A673 (cell line): ENCODE measurements at places on chromosomes 3 and 15. TPM values are rescaled to one million over a fixed set of nuclear protein-coding genes. Genes with fewer than 3 reads are reported as not detected.

DNA sequence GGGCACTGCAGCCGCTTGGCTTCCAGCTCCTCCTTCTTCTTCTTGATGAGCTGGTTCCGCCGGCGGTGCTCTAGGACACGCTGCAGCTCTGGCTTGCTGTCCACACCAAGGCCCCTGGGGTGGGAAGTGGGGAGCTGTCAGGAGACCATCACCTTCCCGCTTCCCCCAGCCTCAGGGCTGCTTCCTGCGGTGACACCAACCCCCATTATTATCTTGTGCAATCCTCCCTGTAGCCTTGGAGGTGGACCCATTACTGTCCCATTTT, 10.0 kb downstream of the FAM107A start:
- DNase-seq, result no peak
- no peaks in the 10 kb centered on the region for H3K4me1 ChIP-seq
- no peak overlapping the region for H3K27ac ChIP-seq
- no peaks in the 10 kb centered on the region for H3K36me3 ChIP-seq
- H3K4me3 ChIP-seq, result no peak overlapping the region

Gene PTH1R
- total RNA-seq, result 1.2 and 1.7 TPM in 2 replicates

DNA sequence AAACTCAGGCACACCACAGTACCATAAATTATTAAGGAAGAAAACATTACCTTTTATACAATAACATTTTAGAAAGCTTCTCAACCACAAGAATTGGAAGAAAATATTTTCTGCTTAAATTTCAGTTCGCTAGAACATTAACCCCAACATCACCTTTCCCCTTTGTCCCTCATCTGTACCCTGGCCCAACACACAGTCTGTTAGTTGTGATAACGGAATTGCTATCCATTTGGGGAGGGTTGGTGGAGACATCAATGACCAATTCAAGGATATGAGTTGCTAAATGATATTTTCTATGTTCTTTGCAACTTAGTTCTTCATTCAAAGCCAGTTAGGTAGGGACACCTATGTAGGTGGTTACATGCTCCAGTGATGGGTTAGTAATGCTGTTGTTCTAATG, 5.8 kb downstream of the EID1 start:
- no peak for DNase-seq
- peaks cover 5% of the 10 kb centered on the region for H3K36me3 ChIP-seq
- H3K27ac ChIP-seq, result no peak overlapping the region
- no peaks in the 10 kb centered on the region for H3K27me3 ChIP-seq
- no peak overlapping the region for H3K4me3 ChIP-seq

DNA sequence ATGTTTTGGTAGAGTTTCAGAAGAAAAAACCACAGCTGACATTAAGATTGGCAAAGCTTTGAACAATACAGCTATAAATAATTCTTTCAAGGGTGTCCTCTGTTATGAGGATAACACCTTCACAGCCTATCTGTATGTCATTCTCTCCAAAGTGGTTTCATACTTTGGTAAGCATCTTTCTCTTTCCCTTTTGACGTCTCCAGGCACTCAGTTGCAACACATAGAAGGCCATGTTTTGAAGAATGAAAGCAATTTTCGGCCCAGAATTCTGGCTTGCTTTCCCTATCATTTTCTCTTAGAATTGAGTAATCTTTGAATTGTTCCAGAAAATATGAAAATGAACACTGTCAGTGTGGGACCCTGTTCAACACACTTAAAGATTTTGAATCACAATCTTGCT, 200.0 kb upstream of the CBLB start:
- no peaks in the 10 kb centered on the region for H3K4me1 ChIP-seq
- DNase-seq, result no peak
- no peak overlapping the region for H3K4me3 ChIP-seq
- no peaks in the 10 kb centered on the region for H3K36me3 ChIP-seq

- H3K4me1 ChIP-seq, result no peaks in the 10 kb centered on the region
- H3K27ac ChIP-seq, result no peak overlapping the region
- H3K4me3 ChIP-seq, result no peak overlapping the region
- no peaks in the 10 kb centered on the region for H3K36me3 ChIP-seq
- no peak for DNase-seq
Measured at GRCh38 chr15:23118208-23118607, 18.4 kb downstream of the GOLGA6L1 start.

- H3K4me3 ChIP-seq, result no peak overlapping the region
- no peaks in the 10 kb centered on the region for H3K27me3 ChIP-seq
- H3K36me3 ChIP-seq, result no peaks in the 10 kb centered on the region
- no peak overlapping the region for H3K27ac ChIP-seq
Measured at GRCh38 chr3:146404436-146404835, 64.9 kb downstream of the PLSCR2 start.

Gene GRM2
- 2.9 and 5.6 TPM in 2 replicates for total RNA-seq

DNA sequence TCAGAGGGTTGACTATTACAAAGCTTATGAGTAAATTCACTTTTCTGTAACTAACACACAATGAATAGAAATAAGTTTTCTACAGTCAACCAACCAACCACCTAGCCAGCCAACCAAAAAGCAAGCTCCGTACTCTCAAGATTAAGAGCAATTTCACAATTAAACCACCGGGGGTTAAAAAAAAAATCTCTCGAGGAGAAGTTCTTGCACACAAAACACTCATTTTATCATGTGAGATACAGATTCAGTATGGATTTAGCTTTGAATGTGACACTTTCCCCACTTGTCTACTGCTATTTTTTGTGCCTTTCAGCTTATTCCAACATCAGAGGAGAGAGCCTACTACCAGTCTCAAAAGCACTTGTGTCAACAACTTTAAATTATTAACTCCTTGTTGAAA, 135.3 kb downstream of the SV2B start:
- H3K4me3 ChIP-seq, result no peak overlapping the region
- peaks cover 4% of the 10 kb centered on the region for H3K27me3 ChIP-seq
- no peak for DNase-seq
- H3K36me3 ChIP-seq, result no peaks in the 10 kb centered on the region

GRCh38 chr15:38829086-38829485, 264.5 kb upstream of the RASGRP1 start:
- no peak overlapping the region for H3K4me3 ChIP-seq
- no peaks in the 10 kb centered on the region for H3K36me3 ChIP-seq
- DNase-seq, result no peak
- H3K4me1 ChIP-seq, result no peaks in the 10 kb centered on the region
- no peak overlapping the region for H3K27ac ChIP-seq

- H3K36me3 ChIP-seq, result no peaks in the 10 kb centered on the region
- H3K4me3 ChIP-seq, result no peak overlapping the region
- no peaks in the 10 kb centered on the region for H3K4me1 ChIP-seq
- no peak for DNase-seq
- H3K27me3 ChIP-seq, result no peaks in the 10 kb centered on the region
Measured at GRCh38 chr3:56291953-56292352, 176.3 kb downstream of the ERC2 start.

Gene MESP2
- total RNA-seq, result 0.26 and 0.81 TPM in 2 replicates

GRCh38 chr15:40310001-40310959, 2.5 kb upstream of the PLCB2 start:
- no peaks in the 10 kb centered on the region for H3K27me3 ChIP-seq
- no peak overlapping the region for H3K4me3 ChIP-seq
- no peak overlapping the region for H3K27ac ChIP-seq
- peaks cover 11% of the 10 kb centered on the region for H3K4me1 ChIP-seq
- H3K36me3 ChIP-seq, result no peaks in the 10 kb centered on the region

DNA sequence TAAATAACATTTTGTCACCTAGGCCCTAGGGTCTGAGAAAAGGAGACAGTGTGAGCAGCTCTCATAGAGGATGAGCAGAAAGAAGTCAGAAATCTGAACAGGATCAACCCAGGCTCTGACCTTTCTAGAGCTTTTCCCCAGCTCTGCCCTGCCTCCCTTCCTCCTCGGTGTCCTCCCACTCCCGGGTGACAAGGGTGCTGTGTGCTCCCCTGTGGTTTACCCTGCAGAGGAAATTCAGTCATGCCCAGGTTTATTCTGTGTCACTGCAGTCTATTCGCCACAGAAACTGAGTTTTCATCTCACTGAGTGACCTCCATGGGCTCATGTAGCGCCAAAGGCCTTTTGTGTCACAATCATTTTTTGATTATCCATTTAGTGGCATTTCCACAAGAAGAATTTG, 76.6 kb downstream of the IL12A start:
- no peaks in the 10 kb centered on the region for H3K27me3 ChIP-seq
- no peak for DNase-seq
- no peak overlapping the region for H3K4me3 ChIP-seq
- H3K36me3 ChIP-seq, result no peaks in the 10 kb centered on the region

DNA sequence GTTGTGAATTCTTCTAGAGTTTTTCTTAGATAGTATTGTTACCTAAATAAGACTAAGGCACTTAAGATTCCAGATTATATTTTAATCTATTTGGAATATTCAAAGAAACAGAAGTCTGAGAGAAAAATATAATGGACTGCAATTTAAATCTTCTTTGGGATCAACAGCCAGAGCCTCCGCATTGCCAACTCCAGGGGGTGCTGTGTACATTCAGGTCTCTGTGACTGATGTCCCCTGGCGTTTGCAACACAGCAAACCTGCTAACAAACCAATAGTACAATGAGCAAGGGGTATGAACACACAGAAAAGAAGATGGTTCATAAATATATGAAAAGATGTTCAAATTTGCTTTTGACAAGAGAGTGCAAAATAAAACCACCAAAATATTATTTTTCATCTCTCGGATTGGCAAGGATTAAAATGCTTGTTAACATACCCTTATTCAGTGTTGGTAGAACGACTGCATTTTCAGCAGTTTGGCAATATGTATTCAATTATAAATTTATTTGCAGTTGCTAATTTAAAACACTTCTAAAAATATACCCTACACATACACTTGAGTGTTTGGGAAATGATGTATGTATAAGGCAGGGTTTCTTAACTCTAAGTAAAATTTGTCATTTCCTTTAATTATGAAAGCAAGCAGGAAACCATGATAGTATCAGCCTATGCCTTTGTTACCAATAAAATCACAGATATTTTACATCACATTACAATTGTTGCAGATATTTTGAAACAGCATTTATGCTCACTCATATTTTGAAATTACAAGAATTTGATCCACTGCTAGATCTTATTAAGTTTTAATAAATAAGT, 16.1 kb upstream of the TM4SF1 start:
- no peaks in the 10 kb centered on the region for H3K36me3 ChIP-seq
- H3K27me3 ChIP-seq, result no peaks in the 10 kb centered on the region
- H3K4me3 ChIP-seq, result no peak overlapping the region

Gene LYZL4
- not detected in 2 replicates for total RNA-seq

DNA sequence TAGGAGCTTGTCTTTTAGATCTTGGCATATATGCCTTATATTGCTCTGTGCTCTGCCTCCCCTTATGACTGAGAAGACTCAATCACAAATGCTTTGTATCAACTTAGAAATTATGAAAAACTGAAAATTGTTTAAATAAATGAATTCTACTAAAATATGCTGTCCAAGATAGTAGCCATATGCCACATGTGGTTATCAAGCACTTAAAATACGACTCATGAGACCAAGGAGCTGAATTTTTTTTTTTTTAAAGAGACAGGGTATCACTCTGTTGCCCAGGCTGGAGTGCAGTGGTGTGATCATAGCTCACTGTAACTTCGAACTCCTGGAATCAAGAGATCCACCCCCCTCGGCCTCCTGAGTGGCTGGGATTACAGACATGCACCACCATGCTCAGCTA, 118.3 kb downstream of the RFTN1 start:
- DNase-seq, result no peak
- no peaks in the 10 kb centered on the region for H3K4me1 ChIP-seq
- H3K4me3 ChIP-seq, result no peak overlapping the region
- no peaks in the 10 kb centered on the region for H3K36me3 ChIP-seq
- H3K27me3 ChIP-seq, result no peaks in the 10 kb centered on the region

Gene LRRC2
- 0.24 and 0.28 TPM in 2 replicates for total RNA-seq

Gene TRPC1
- 0.88 and 1.3 TPM in 2 replicates for total RNA-seq
